ENCODE measurements at places on chromosomes 6 and 20. TPM values are rescaled to one million over a fixed set of nuclear protein-coding genes. Genes with fewer than 3 reads are reported as not detected.
A peak's percentile ranks its signal among the peaks of the same experiment; 100 is the strongest.

KHDC1L gene
- 0.18 TPM for polyA plus RNA-seq

NTSR1 gene
- 0.11 TPM for polyA plus RNA-seq

DNA sequence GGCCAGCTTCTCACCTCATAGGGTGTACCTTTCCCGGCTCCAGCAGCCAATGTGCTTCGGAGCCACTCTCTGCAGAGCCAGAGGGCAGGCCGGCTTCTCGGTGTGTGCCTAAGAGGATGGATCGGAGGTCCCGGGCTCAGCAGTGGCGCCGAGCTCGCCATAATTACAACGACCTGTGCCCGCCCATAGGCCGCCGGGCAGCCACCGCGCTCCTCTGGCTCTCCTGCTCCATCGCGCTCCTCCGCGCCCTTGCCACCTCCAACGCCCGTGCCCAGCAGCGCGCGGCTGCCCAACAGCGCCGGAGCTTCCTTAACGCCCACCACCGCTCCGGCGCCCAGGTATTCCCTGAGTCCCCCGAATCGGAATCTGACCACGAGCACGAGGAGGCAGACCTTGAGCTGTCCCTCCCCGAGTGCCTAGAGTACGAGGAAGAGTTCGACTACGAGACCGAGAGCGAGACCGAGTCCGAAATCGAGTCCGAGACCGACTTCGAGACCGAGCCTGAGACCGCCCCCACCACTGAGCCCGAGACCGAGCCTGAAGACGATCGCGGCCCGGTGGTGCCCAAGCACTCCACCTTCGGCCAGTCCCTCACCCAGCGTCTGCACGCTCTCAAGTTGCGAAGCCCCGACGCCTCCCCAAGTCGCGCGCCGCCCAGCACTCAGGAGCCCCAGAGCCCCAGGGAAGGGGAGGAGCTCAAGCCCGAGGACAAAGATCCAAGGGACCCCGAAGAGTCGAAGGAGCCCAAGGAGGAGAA, 10.5 kb downstream of the GNAS-AS1 start:
- no peak for DNase-seq

GRCh38 chr20:47677635-47678453, 107.4 kb downstream of the SULF2 start:
- DNase-seq: peak; percentile 43

Measured in endothelial cell of umbilical vein (primary cell).